ENCODE measurements at places on chromosomes 2 and 18.

DNA sequence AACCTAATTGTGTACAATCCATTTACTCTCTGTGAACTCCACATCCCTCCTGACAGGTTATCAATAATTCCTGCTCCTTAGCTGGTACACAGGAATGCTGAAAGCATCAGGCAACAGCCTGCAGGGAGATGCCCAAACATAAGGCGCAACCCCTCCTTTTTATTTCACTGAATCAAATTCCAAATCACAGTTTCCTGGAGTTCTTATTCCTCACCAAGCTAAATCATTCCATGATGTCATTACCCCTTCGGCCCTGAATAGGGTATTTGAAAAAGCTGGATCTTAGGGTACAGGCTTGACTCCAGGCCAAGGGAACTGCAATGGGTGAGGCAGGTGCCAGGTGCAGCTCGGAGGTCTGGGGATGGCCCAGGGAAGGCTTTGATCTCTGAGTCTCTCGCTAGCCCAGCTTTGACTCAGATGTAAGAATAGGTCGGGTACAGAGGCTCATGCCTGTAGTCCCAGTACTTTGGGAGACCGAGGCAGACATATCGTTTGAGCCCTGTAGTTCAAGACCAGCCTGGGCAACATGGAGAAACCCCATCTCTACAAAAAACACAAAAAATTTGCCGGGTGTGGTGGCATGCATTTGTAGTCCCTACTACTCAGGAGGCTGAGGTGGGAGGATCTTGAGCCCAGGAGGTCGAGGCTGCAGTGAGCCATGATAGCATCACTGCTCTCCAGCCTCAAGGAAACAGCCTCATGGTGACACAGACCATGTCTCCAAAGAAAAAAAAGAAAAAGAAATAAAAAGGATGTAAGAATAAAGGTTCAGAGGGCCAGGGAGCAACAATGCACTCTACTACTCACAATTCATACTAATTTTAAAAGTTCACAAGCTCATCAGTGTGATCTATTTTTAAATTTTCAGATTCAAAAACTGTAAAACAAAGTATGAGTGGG, 6.8 kb downstream of the FHL2 start:
- DNase-seq: no peak

DNA sequence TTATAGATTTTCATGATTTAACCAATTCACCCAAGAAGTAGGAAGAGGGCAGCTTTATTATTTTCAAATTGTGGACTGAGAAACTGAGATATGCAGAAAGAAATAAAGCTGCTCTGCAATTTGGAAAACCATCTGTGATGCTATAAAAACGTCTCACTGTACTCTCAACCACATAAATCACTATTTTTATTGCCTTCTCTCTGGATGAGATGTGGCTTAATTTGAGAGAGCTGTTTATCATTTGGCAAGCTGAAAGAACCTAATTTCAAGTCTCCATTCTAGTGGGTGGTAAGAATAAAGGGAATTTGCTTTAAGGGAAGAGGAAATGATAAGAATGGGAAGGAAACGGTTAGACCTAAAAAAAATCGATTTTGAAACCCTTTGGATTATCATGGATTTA, 49.9 kb upstream of the CYP1B1 start:
- DNase-seq: no peak

DNA sequence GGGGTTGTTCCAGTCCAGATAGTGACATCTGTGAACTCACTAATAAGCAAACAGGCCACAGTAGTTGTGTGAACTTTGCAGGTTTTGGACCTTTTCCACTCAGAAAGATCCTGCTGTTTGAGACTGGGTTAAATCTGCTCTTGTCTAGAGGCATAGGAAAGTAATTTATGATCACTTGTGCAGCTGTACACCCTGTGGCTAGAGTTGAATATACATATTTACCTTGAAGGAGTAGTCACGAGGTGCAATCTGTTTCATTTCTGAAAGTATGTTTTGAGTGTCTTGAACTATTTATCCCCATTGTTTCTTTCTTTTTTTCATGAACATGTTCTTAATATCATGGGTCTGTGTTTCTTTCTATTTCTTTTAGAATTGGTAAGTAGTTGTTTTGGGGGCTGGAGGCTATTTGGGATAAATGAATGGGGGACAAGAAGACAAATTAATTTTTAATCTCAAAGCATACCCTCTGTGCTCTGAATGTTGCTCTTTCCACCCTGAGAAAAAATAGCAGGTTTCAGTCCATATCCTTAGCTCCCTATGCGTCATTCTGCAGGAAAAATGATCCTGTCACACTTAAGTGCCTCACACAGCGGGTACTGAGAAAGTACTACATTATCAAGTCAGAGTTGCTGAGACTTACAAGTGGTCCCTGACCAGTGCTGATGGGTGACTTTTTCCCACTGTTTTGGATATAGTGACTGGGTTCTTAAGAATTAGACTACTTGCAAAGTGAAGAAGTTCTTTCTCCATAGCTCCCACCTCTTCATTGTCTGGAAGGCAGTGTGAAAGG, 28.2 kb downstream of the DCC start:
- DNase-seq: no peak

DNA sequence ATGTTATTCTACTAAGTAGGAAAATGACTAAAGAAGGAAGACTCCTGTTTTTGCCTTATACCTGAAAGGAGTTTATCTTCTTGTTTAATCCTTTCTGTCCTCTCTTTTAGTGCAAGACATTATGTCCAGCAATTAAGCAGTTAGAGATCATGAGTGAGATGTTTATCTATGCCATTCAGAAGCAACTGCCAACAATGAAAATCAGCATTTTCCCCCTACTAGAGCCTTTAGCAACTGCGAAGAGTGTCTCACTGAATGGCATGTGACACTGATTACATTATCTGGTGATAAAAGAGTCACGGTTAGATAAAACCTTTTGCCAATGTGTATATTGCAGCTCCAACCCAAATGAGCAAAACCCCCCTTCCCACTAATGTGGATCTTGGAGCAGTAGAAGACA, 357.7 kb upstream of the SYT4 start:
- DNase-seq: no peak

- DNase-seq: no peak
Measured at GRCh38 chr2:218263817-218264641, 3.2 kb downstream of the GPBAR1 start.

GRCh38 chr2:113806217-113806913, 49.9 kb upstream of the SLC35F5 start:
- no peak for DNase-seq

DNA sequence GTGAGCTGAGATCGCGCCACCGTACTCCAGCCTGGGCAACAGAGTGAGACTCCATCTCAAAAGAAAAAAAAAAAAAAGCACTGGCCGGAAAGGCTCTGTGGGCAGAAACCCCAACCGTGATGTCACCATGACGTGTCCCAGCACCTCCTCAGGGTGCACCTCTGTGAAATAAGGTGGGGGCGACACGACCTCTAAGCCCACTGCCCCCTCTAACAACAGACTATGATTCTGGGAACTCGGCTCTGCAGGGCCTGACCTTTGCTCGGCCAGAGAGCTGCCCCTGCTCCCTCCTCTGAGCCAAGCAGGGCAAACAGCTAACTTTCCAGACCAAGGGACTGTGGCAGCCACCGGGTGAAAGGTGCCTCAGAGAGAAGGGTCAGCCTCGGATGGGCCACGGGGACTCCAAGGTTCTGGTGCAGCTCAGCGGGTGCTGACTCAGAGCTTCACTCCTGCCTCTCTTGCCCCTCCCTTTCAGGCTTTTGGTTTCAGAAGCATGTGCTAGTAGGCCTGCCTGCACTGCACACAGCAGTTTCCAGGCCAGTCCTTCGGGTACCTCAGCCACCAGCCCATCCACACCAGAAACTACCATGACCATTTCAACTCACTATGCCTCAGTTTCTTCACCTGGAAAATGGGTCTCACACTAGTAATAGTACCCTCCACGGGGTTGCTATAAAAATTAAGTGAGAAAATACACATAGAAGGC, 8.0 kb downstream of the TMBIM1 start:
- DNase-seq: peak; percentile 82
